ENCODE measurements at places on chromosomes 12 and 14.

- H3K27me3 ChIP-seq, result no peaks in the 10 kb centered on the region
- DNase-seq, result no peak
- H3K4me3 ChIP-seq, result no peak overlapping the region
- H3K27ac ChIP-seq, result no peak overlapping the region
Observed at GRCh38 chr14:99952039-99952438, 113.2 kb upstream of the EVL start.

GRCh38 chr12:105192624-105193225 is 43.2 kb downstream of the APPL2 start:
- DNase-seq, result no peak
- H3K4me3 ChIP-seq, result no peak overlapping the region
- no peaks in the 10 kb centered on the region for H3K4me1 ChIP-seq
- peaks cover 13% of the 10 kb centered on the region for H3K36me3 ChIP-seq
- H3K27me3 ChIP-seq, result no peaks in the 10 kb centered on the region

DNA sequence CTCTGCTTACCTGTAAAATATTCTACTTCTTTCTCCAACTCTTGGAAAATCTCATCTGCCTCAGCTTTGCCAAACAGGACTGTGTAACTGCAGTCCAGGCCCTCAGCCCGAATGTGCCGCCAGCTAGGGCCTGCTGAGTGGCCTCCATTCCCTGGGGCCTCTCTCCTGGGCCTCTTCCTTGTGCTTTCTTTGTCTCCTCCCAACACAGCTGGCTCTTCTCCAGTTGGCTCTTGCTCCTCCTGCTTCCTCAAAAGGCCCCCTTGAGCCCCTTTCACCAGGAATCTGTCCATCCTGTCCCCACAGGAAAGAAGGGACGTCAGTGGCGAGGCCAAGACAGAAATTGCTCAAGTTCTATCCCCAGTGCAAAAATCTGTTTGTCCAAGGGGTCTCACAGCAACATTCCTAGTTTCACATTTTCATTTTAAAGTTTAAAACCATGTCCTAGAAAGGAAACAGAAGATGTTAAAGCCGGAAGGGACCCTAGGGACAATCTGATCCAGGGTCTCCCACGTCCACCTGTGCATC is 713 bp downstream of the ALKBH2 start:
- H3K4me1 ChIP-seq, result peaks cover 1% of the 10 kb centered on the region
- H3K27me3 ChIP-seq, result no peaks in the 10 kb centered on the region
- no peak overlapping the region for H3K4me3 ChIP-seq
- no peak for DNase-seq
- no peak overlapping the region for H3K27ac ChIP-seq

GRCh38 chr12:15334225-15334624 is 11.9 kb downstream of the PTPRO start:
- DNase-seq, result no peak
- H3K4me3 ChIP-seq, result no peak overlapping the region

DNA sequence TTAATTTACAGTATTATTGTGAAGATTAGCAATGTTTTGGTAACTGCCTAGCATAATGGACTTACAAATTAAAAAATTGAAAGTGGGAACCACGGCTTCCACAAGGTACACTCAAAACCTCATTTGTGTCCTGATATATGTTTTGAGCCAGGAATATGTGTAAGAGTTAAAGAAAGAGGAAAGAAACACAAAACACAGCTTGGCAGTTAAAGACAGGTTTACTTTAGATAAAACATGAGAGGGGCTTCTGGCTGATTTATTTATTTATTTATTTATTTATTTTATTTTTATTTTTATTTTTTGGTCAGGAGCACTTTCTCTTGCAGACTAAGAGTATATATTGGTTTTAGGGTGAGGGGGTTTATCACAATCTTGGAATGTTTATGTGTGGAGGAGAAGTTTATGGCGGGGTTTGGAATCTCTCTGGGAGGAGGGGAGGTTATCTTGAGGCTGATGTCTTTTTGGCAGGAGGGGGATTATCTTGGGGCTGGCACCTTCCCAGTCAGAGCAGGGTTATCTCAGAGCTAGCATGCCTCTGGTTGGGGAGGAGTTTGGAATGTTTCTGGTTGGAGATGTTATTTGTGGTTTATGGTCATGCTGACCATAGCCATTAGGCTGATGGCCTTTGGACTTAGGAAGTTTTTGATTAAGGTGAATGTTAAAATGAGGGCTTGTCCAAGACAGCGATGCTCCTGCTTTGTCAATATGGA is 436.7 kb downstream of the DAD1 start:
- no peak for DNase-seq
- no peaks in the 10 kb centered on the region for H3K27me3 ChIP-seq
- no peak overlapping the region for H3K4me3 ChIP-seq
- no peaks in the 10 kb centered on the region for H3K36me3 ChIP-seq
- no peak overlapping the region for H3K27ac ChIP-seq
- no peaks in the 10 kb centered on the region for H3K4me1 ChIP-seq

DNA sequence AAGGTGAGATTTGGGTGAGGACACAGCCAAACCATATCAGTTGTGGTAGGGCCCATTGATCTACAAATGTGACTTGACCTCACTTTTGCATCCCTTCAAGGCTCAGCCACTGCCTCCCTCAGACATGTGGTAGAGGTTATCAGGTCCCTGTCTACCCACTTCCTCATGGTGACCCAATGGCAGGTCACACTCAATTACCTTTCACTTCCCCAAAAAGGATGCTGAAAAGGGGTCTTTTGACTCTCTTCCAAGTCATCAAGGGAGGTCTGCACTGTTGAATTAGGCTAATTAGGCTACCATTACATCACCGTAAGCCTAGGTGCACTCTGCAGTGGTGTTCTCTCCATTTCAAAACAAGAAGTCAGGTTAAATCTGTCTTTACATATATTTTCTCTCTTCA is 22.6 kb upstream of the DRAM1 start:
- H3K4me1 ChIP-seq, result no peaks in the 10 kb centered on the region
- H3K4me3 ChIP-seq, result no peak overlapping the region
- H3K27ac ChIP-seq, result no peak overlapping the region
- H3K36me3 ChIP-seq, result no peaks in the 10 kb centered on the region
- no peaks in the 10 kb centered on the region for H3K27me3 ChIP-seq

DNA sequence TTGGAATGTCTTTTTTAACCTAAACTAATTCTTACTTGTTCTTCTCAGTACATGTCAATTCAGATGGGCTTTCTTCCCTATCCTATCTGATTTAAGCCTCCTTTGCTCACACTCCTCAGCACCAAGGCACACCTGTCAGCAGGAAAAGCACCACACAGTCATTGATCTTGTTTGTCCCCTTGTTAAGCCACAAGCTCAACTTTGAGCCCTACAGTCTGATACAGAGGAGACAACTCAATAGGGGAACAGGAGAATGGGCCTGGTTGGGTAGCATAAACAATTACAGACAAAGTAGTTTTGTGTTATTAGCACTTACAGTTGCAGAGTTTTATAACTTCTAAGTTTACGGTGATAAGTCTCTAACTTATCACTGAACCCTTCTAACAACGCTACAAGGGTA is 29.5 kb upstream of the SYCP3 start:
- no peaks in the 10 kb centered on the region for H3K27me3 ChIP-seq
- H3K4me1 ChIP-seq, result no peaks in the 10 kb centered on the region
- no peak overlapping the region for H3K27ac ChIP-seq
- DNase-seq, result no peak

DNA sequence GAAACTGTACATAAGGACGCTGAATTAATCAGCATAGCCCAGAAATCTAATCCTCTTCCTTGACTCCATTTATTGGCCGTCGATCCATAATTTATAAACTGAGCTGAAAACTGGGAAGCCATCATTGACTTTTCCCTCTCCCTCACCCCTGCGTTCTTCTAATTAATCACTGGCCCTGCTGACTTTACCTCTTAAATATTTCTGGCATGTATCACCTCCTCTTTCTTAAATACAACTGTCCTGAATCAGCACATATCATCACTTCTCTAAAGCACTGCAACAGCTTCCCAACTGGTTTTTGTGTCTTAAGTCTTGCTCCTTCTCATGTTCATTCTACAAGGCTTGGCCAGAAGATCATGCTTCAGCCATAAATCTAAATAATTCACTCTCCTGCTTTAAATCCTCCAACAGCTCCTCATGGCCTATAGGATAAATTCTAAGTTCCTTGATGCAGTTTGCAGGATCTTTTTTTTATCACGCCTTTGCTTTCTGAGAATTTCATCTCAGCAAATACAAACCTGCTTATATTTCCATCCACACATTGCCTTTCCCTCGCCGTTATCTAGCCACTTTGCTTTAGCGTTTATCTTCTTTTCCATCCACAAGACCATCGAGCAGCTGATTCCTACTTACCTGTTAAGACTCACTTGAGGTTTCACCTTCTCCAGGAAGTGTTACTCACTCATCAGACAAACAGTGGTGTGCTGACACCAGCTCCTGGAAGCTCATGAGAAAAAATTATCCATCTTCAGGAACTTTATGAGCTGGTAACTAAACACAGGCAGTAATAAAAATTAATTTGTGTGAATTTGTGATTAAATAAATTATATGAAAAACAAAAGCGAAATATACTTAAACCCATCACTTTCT is 295.6 kb upstream of the FLRT2 start:
- no peak overlapping the region for H3K4me3 ChIP-seq
- H3K4me1 ChIP-seq, result no peaks in the 10 kb centered on the region
- no peaks in the 10 kb centered on the region for H3K27me3 ChIP-seq
- no peak for DNase-seq
- no peaks in the 10 kb centered on the region for H3K36me3 ChIP-seq

DNA sequence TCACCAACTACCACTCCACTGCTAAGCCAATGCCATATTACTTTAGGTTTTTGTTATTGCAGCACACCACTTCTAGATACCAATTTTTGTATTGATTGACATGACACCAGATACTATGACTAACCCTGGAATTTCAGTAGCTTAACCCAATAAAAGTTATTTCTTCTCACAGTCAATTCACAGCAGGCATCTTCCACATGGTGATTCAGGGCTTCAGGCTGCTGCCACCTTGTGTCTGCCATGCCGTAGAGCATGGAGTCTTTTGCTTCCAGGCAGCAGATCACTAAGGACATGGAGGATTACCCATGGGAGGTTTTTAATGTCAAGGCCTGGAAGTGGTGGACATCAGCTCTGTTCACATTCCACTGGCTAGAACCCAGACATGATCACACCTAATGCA is 56.4 kb upstream of the LTA4H start:
- no peaks in the 10 kb centered on the region for H3K4me1 ChIP-seq
- no peaks in the 10 kb centered on the region for H3K36me3 ChIP-seq
- no peak for DNase-seq
- H3K27ac ChIP-seq, result no peak overlapping the region

DNA sequence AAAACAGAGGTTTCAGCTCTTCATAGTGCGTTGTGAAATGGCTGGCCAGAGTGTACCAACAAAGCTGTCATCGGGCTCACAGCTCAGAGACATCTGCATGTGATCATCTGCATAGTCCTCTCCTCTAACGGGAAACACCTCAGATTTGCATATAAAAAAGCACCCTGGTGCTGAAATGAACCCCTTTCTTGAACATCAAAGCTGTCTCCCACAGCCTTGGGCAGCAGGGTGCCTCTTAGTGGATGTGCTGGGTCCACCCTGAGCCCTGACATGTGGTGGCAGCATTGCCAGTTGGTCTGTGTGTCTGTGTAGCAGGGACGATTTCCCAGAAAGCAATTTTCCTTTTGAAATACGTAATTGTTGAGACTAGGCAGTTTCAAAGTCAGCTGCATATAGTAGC is 14.3 kb upstream of the PAPLN start:
- no peak overlapping the region for H3K27ac ChIP-seq
- H3K36me3 ChIP-seq, result peaks cover 2% of the 10 kb centered on the region
- no peaks in the 10 kb centered on the region for H3K27me3 ChIP-seq
- H3K4me3 ChIP-seq, result no peak overlapping the region
- peaks cover 4% of the 10 kb centered on the region for H3K4me1 ChIP-seq

GRCh38 chr12:537772-538171 is 78.0 kb downstream of the B4GALNT3 start:
- H3K27ac ChIP-seq, result no peak overlapping the region
- no peak overlapping the region for H3K4me3 ChIP-seq
- H3K27me3 ChIP-seq, result no peaks in the 10 kb centered on the region

DNA sequence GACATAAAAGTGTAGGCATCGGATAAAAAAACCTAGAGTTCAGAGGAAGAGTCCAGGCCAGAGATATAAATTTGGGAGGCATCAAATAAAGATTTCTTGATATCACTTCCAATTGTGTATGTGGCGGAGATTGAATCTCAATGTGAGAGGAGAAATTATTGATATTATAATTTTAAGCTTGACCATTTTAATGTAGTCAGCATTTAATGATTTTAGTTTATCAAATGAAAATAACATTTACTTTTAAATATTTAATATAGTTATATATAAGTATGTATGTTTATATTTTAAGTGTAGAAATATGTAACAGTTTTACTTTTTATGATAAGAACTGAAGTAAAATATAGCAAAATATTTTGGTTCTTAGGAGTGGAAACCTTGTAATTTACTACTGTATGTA is 48.7 kb downstream of the WASHC4 start:
- H3K27ac ChIP-seq, result no peak overlapping the region
- no peak overlapping the region for H3K4me3 ChIP-seq
- no peaks in the 10 kb centered on the region for H3K4me1 ChIP-seq
- H3K27me3 ChIP-seq, result no peaks in the 10 kb centered on the region
- DNase-seq, result no peak
- no peaks in the 10 kb centered on the region for H3K36me3 ChIP-seq

GRCh38 chr12:83827193-83827592 is 1085.4 kb downstream of the SLC6A15 start:
- no peak overlapping the region for H3K27ac ChIP-seq
- H3K36me3 ChIP-seq, result no peaks in the 10 kb centered on the region
- H3K4me1 ChIP-seq, result no peaks in the 10 kb centered on the region
- DNase-seq, result no peak
- no peaks in the 10 kb centered on the region for H3K27me3 ChIP-seq
- no peak overlapping the region for H3K4me3 ChIP-seq

DNA sequence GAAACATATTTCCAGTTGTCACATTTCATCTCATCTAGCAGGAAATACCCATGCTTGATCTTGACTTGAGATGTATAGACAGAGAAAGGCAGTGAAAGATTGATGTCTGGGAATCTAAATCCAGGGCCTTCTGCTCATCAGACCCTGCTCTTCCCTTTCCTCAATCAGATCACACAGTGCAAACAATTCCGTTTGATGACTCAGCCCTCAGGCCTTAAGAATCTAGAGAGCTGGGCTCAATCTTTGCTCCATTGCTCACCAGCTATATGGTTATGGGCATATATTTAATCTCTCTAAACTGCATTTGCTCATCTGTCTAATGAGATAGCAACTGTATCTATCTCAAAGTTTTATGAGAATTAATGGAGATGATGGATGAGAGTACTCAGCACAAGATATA is 201.8 kb upstream of the CCDC196 start:
- H3K27me3 ChIP-seq, result no peaks in the 10 kb centered on the region
- no peaks in the 10 kb centered on the region for H3K36me3 ChIP-seq
- H3K4me1 ChIP-seq, result no peaks in the 10 kb centered on the region
- H3K4me3 ChIP-seq, result no peak overlapping the region
- H3K27ac ChIP-seq, result no peak overlapping the region

- no peak overlapping the region for H3K27ac ChIP-seq
- 0 out of 2 replicates have a peak, but pooled peaks cover 1% of the 10 kb centered on the region for H3K4me1 ChIP-seq
- H3K4me3 ChIP-seq, result peak overlapping the region; percentile 53
- no peaks in the 10 kb centered on the region for H3K27me3 ChIP-seq
- no peak for DNase-seq
Observed at GRCh38 chr14:59920378-59920683, 387 bp downstream of the LRRC9 start.
